Activated CD4-positive, alpha-beta T cell treated with anti-CD3 and anti-CD28 coated beads, Interleukin-2, amount 10 ng/mL, durations not matched to agents 24 days and 14 days (primary cell): ENCODE measurements at places on chromosomes 1 and 21.

DNA sequence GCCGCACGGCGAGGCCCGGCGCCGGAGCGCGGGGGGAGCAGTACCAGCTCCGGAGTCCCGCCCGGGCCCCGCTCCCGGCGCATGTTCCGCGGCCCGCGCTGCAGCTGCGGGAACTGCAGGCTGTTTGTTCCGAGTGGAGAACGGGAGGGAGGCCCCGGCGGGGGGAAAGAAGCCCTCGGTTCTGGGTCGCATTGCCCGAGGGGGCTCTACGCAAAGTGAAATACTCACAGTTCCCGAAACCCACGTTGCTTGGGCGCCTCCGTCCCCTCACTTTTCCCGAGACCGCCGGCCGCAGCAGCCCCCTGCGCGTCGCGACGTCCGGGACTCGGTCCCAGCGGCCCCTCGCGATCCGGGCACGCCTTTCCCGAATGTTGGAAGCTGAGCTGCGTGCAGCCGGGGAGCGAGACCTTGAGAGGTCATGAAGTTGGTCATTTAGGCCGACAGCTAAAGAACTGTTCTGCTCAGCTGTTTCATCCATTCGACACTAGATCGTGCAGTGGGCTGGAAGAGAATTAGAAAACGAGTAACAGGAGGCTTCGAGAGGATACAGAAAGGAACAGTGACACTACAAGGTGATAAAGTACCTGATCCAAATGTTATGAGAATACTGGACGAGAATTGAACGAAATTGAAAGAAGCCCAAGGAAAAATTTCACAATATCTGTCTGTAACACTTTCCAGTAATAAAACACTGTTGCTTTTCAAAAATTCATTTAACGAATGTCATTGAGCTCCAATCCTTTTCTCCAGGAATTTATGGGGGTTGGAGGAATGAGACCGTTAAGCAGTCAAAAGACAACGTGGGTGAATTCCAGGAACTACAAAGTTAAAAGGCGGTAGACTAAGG, 657 bp upstream of the LIN9 start:
- peaks cover 28% of the 10 kb centered on the region for H3K27me3 ChIP-seq
- peak overlapping the region; percentile 74 for H3K27ac ChIP-seq
- peak overlapping the region; percentile 84 for H3K4me3 ChIP-seq
- H3K4me1 ChIP-seq, result peaks cover 29% of the 10 kb centered on the region
- no peak for DNase-seq
- H3K36me3 ChIP-seq, result no peaks in the 10 kb centered on the region

GRCh38 chr1:241839369-241839979, 8.5 kb upstream of the EXO1 start:
- no peak for DNase-seq
- no peak overlapping the region for H3K27ac ChIP-seq
- peaks cover 6% of the 10 kb centered on the region for H3K4me1 ChIP-seq
- peaks cover 10% of the 10 kb centered on the region for H3K27me3 ChIP-seq
- no peaks in the 10 kb centered on the region for H3K36me3 ChIP-seq

DNA sequence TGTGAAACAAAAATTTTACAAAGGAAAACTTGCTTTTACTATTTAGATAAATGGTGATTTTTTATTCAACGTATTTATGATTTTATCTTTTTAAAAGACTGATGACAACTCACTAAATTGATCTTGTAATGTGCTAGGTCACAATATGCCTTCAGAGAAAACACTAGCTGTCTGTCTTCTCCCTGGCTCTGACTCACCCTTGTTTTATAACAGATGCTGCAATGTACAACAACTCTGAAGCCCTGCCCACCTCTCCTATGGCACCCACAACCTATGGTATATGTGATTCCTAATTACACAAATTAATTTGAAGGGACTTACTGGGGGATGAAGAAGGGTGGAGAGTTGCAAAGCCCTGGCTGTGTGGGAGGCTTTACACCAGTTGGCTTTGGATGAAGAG, 24.7 kb upstream of the HSD17B7 start:
- no peaks in the 10 kb centered on the region for H3K36me3 ChIP-seq
- peaks cover 10% of the 10 kb centered on the region for H3K27me3 ChIP-seq
- no peak for DNase-seq

GRCh38 chr1:200684015-200684414, 14.3 kb upstream of the DDX59 start:
- DNase-seq, result no peak
- H3K4me1 ChIP-seq, result no peaks in the 10 kb centered on the region
- H3K27me3 ChIP-seq, result peaks cover 7% of the 10 kb centered on the region
- no peaks in the 10 kb centered on the region for H3K36me3 ChIP-seq
- H3K27ac ChIP-seq, result no peak overlapping the region
- H3K4me3 ChIP-seq, result no peak overlapping the region

DNA sequence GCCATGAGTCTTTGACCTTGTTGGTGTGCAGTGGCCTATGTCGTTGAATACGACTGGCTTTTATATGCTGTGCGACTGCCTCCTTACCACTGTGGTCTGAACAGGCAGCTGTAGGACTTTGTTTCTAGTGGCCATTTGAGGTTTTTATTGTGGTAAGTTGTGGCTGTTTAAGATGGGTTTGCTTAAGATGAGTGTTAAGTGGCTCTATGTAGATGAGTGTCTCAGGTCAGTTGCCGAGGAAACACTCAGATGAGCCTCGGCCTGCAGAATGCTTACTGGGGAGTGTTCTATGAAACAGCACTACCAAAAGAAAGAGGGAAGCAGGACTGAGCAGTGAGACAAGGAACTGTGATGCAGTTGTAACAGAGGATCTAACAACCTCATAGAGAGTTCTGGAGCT, 14.9 kb upstream of the CD1C start:
- no peaks in the 10 kb centered on the region for H3K27me3 ChIP-seq
- H3K4me1 ChIP-seq, result no peaks in the 10 kb centered on the region
- no peak for DNase-seq
- H3K4me3 ChIP-seq, result no peak overlapping the region
- no peaks in the 10 kb centered on the region for H3K36me3 ChIP-seq

- no peak overlapping the region for H3K27ac ChIP-seq
- DNase-seq, result peak; percentile 76
- no peaks in the 10 kb centered on the region for H3K27me3 ChIP-seq
- no peaks in the 10 kb centered on the region for H3K4me1 ChIP-seq
Observed at GRCh38 chr1:247681288-247681897, 1.9 kb upstream of the OR13G1 start.

DNA sequence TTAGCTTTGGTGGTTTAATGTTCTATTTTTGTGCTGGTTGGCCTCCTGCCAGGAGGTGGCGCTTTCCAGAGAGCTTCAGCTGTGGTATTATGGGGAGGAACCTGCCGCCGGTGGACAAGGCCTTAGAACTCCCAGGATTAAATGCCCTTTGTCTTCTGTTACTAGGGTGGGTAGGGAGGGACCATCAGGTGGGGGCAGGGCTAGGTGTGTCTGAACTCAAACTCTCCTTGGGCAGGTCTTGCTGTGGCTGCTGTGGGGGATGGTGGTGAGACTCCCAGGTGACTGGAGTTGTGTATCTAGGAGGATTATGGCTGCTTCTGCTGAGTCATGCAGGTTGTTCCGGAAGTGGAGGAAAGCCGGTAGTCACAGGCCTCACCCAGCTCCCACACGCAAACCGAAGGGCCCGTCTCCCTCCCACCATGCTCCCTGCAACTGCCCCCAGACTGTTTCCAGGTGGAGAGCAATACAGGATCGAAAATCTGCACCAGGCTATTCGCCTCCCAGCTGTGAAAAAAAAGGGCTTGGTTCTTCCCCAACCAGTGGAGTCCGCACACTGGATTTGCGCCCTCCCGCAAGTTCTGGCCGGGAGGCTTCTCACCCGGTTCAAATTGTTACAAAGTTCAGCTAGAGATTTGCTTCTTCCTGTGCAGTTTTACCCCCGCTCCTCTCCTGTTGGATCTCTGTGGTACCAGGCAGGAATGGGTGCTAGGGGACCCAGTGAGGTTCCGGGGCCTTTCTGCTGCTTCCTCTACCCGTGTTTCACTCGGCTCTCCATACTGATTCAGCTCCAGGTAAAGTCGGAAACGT, 220.5 kb downstream of the CENPF start:
- H3K27ac ChIP-seq, result no peak overlapping the region
- no peak overlapping the region for H3K4me3 ChIP-seq
- no peaks in the 10 kb centered on the region for H3K27me3 ChIP-seq
- no peaks in the 10 kb centered on the region for H3K36me3 ChIP-seq
- no peaks in the 10 kb centered on the region for H3K4me1 ChIP-seq

- peaks cover 6% of the 10 kb centered on the region for H3K36me3 ChIP-seq
- DNase-seq, result no peak
- H3K4me1 ChIP-seq, result peaks cover 11% of the 10 kb centered on the region
- H3K27me3 ChIP-seq, result no peaks in the 10 kb centered on the region
Observed at GRCh38 chr1:205785446-205785845, 10.2 kb upstream of the RAB29 start.

DNA sequence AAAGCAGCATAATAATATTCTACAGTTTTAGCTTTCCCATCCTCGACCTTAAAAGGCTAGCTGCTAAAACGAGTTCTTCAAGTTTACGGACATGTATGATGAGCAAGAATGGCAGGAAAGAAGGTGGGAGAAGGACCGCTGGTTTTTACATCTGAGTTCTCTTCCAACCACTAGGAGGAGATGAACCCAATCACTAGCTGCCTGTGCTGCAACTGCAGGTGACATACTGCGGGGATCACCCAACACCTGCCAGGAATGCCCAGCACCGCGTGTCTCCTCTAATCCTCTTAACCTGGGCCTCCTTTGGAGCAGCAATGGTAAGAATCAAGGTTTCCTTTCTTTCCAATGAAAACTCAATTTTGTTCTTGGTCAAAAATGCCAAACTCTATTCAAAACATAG, 23.5 kb downstream of the TOR3A start:
- no peaks in the 10 kb centered on the region for H3K4me1 ChIP-seq
- no peaks in the 10 kb centered on the region for H3K27me3 ChIP-seq
- peaks cover 21% of the 10 kb centered on the region for H3K36me3 ChIP-seq
- no peak overlapping the region for H3K4me3 ChIP-seq

GRCh38 chr1:99639408-99639807, 6.5 kb upstream of the PALMD start:
- H3K4me1 ChIP-seq, result no peaks in the 10 kb centered on the region
- H3K27ac ChIP-seq, result no peak overlapping the region
- no peaks in the 10 kb centered on the region for H3K36me3 ChIP-seq
- no peaks in the 10 kb centered on the region for H3K27me3 ChIP-seq
- H3K4me3 ChIP-seq, result no peak overlapping the region

DNA sequence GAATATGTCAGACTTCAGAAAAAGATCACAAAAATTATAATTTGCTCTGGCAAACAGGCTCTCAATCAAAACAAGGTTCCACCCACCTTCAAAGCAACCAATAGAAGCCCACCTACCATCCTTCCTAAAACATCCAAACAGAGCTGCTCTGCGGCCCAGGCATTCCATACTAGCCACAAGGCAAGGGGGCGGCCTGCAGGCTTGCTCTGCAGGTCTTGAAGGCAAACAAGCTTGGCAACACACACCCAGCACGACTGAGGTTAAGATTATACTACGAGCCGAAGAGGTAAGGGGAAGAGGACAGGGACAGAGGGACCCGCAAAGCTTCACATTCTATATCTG, 207.3 kb downstream of the SLC45A1 start:
- no peak overlapping the region for H3K4me3 ChIP-seq
- H3K36me3 ChIP-seq, result peaks cover 28% of the 10 kb centered on the region
- no peak overlapping the region for H3K27ac ChIP-seq
- no peaks in the 10 kb centered on the region for H3K27me3 ChIP-seq

GRCh38 chr1:99820546-99820945, 29.6 kb upstream of the AGL start:
- H3K4me1 ChIP-seq, result peaks cover 15% of the 10 kb centered on the region
- H3K27ac ChIP-seq, result no peak overlapping the region
- H3K36me3 ChIP-seq, result no peaks in the 10 kb centered on the region
- H3K27me3 ChIP-seq, result peaks cover 3% of the 10 kb centered on the region

DNA sequence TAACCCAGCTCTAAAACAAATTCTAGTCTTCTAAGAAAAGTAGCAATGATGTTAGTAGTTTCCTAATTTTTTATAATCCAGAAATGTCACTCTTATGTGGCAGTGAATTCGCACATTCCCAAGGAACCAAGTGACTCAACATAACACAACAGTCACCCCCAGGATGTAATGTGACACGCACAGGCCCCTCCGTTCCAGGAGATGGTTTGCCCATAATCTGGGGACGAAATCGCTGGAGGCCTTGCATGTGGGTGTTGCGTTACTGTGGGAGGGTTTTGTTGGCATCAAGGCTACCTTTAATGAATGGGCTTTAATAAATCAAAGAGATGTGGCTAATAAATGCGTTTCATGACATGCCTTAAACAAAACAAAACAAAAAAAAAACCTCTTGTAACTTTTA, 50.9 kb downstream of the EVA1C start:
- no peaks in the 10 kb centered on the region for H3K27me3 ChIP-seq
- H3K4me3 ChIP-seq, result no peak overlapping the region
- H3K27ac ChIP-seq, result no peak overlapping the region
- no peaks in the 10 kb centered on the region for H3K4me1 ChIP-seq
- no peaks in the 10 kb centered on the region for H3K36me3 ChIP-seq
- no peak for DNase-seq

- H3K27me3 ChIP-seq, result no peaks in the 10 kb centered on the region
- peaks cover 8% of the 10 kb centered on the region for H3K36me3 ChIP-seq
- no peak overlapping the region for H3K4me3 ChIP-seq
- H3K4me1 ChIP-seq, result peaks cover 9% of the 10 kb centered on the region
Observed at GRCh38 chr1:28266920-28267322, 7.6 kb downstream of the SESN2 start.

- no peaks in the 10 kb centered on the region for H3K27me3 ChIP-seq
- H3K27ac ChIP-seq, result no peak overlapping the region
- no peak for DNase-seq
- no peak overlapping the region for H3K4me3 ChIP-seq
- H3K4me1 ChIP-seq, result no peaks in the 10 kb centered on the region
- H3K36me3 ChIP-seq, result no peaks in the 10 kb centered on the region
Observed at GRCh38 chr1:17744666-17745478, 10.3 kb upstream of the ACTL8 start.

GRCh38 chr1:159089184-159089791, 12.7 kb upstream of the AIM2 start:
- no peaks in the 10 kb centered on the region for H3K36me3 ChIP-seq
- H3K27me3 ChIP-seq, result no peaks in the 10 kb centered on the region
- H3K27ac ChIP-seq, result peak overlapping the region; percentile 86
- peaks cover 43% of the 10 kb centered on the region for H3K4me1 ChIP-seq
- peak overlapping the region; percentile 8 for H3K4me3 ChIP-seq
- DNase-seq, result peak; percentile 77

DNA sequence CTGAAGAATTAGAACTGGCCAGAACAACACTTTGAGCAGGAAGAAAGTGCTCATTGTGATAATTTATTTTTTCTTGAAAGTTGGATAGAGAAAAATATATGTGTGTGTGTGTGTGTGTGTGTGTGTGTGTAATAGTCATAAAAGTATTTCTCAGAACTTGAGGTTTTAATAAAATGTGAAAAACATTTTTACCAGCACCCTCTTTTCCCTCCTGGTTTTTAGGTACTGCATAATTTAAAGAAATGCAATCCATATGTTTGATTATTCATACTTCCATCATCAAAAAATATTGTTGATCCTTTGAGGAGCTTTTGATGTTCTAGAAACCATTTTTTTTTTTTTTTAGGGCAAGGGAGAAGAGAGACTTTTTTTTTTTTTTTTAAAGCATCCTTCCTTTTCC, 66.8 kb upstream of the JUN start:
- DNase-seq, result no peak
- H3K36me3 ChIP-seq, result no peaks in the 10 kb centered on the region
- no peak overlapping the region for H3K27ac ChIP-seq
- H3K4me3 ChIP-seq, result no peak overlapping the region
- peaks cover 17% of the 10 kb centered on the region for H3K4me1 ChIP-seq

GRCh38 chr1:104874044-104874443, 1124.3 kb downstream of the AMY1C start:
- no peaks in the 10 kb centered on the region for H3K36me3 ChIP-seq
- no peak for DNase-seq
- H3K27me3 ChIP-seq, result no peaks in the 10 kb centered on the region
- no peaks in the 10 kb centered on the region for H3K4me1 ChIP-seq
